Stimulated activated memory B cell treated with anti-CD40 and anti-IgM and Interleukin-4, amounts not matched to agents 10 μg/mL and 1 μg/mL and 100 μg/mL, for 72 hours (primary cell): ENCODE measurements at places on chromosomes 16 and 17.

DNA sequence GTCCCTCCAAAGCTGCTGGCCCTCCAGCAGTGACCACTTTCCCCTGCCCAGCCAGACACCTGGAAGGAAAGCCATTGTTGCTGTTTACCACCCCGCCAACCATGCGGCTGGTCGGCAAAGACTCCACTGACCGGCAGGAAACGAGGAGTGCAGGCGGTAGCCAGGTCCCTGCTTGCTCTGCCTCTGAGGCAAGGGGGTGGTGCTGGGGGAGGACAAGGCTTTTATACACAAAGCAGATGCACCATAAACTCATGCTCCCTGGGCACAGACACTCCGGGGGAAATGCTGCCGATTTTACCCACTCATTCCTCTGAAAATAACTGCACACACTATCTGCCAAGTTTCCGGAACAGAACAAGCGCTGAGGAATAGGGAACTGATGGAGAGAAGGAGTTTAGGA lies 62.8 kb upstream of the GRIN2A start:
- no peak for ATAC-seq

DNA sequence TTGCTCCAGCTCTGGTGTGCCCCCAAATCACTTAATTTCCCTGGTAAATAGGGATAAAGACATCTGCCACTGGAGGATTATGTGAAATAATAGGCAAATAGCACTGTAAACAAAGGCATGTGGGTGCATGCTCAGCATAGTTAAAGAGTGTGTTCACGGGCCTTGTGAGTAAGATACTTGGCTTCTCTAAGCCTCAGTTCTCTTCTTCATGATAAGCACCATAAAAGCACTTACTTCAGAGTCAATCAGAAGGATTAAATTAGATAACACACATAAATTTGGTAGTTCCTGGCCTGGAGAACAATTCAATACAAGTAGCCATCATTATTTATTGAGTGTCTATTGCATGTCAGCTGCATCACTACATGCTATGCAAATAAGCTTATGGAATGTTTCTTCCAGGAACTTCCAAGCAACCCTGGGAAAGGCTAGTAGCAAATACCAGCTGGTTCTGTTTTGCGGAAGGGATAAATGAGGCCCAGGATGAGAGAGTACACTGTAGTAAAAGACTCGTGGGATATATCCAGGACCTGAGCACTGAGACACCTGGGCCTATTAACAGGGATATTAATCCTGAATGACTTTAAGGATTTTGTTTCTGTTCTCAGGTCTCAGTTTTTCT lies 14.5 kb downstream of the CCL11 start:
- ATAC-seq = no peak

GRCh38 chr16:68453816-68454215 lies 5.5 kb upstream of the SMPD3 start:
- ATAC-seq = no peak

DNA sequence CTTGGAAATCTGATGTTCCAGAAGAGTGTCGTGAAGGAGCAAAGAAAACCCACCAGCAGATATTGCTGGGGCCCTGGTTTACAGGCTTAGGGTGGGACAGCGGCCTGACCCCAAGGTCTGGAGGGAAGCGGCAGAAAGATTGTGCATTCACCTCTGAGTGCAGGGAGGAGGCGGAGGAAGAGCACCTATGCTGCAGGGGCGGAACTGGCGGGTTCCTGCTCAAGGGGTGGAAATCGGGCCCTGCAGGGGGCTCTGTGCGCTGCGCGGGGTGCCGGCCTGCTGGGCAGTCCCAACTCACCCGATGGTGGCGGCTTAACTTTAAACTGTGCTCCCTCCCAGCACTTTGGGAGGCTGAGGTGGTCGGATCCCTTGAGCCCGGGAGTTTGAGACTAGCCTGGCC lies 47.5 kb downstream of the COX4I1 start:
- no peak for ATAC-seq

GRCh38 chr16:820748-821147 lies 20.2 kb upstream of the GNG13 start:
- ATAC-seq = no peak

- no peak for ATAC-seq
These were observed 948.1 kb downstream of the KCNJ2 start for GRCh38 chr17:71117466-71117865.

DNA sequence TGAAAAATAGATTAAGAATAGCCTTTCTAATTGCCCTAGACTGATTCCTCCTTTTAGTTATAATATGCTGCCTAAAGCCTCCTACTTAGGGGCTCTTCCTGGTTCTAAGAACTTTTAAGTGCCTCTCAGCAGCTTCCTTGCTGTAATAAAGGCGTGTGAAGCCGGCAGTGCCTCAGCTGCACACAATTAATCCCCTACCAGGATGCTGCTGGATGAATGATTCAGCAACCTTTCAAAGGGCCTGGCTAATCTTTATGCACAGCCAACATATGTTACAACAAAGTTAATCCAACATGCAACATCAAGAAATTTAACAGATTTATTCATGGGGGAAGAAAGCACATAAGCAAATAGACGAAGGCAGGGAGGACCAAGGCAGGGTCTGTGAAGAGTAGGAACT lies 145.2 kb downstream of the PMP22 start:
- no peak for ATAC-seq

DNA sequence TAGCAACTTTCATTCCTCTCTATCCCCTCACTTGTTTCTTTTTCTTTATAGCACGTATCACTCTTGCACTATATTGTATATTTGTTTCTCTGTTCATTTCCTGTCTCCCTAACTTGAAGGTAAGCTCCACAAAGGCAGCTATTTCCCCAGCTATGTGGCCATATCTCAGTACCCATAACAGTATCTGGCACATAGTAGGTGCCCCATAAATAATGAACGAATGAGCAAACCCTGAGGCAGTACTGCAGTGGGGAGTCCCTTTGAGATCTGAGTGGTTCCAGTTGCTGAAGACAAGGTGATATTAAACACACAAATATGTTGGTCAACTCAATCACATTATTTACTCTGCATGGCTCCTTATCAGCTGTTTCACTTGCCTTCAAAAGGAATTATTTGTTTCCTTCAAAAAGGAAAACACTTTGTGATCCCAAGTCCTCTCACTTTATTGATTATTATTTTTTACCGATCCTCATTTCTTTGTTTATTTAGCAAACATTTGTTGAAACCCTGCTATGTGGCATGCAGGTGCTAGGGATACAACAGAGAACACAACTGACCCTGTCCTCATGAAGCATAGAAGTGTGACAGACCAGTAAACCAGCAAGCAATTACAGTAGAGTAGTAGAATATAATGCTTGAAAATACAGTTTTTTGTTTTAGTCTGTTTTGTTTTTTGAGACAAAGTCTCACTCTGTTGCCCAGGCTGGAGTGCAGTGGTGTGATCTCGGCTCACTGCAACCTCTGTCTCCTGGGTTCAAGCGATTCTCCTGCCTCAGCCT lies 5.7 kb upstream of the ADAP2 start:
- ATAC-seq = no peak

DNA sequence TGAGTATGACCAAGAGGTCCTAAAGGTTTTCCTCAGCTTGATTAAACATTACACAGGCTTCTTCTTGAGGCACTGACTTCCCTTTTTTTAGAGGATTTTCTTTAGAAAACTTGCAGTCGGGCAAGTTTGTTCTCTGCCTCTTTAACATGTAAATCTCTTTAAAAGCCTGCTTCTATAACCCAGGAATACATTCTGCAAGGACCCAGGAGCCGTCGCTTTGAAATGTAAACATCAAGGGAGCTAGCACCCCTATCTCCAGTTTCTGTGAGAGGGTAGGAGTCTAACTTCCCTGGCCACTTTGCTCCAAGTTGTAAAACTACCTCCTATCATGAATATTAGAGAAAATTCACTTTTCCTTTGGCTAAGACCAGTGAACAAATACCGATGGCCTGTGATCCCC lies 201.5 kb upstream of the CPHXL start:
- ATAC-seq = no peak

DNA sequence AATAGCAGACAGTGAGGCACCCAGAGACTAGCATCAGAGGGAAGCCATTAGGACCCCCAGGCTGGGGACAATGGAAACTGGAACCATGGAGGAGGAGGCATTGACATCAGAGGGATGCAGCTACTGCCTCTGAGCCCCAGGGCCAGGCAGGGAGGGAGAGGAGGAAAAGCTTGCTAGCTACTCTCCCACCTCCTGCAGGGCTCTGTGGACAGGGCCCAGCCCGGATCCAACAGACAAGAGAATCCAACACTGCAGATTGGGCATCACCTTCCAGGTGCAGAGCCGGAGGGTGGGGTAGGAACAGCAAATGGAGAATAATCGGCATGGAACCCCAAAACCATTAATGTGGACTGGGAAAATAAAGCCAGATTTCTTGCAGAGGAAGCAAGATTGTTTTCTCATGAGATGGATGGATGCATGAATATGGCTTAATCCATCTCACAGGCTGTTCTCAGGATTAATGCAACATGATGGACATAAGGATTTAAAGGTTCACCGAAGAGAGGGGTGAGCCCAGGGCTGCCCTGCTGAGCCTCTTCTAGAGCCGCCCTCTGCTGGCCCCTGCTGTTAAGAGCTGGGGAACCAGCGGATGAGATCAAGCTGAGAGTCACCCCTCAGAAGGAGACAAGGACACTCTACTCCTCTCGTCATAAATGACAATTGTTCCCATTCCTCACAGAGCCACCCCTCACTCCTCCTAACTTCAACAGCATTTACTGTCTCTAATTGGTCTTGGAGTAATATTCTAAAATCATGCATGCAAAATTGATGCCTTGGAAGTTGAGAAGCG lies 48.8 kb downstream of the DNAH3 start:
- ATAC-seq = no peak

DNA sequence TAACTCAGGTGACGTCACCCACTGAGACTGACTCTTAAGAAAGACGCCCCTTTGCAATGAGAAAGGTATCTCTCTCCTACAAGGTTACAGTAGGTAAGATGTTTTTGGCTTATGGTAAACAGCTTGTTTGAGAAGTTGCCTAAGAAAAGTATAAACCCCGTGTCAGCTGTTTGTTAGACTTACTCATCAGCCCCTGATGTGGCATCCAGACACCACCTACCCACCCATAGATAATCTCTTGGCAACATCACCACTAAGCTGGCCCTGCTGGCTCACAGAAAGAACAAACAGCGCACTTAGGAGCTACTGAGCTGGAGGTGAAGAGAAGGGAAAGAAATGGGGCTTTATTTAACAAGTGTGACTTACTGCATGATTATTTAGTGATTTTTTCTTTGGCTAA lies 121.0 kb downstream of the PARN start:
- ATAC-seq = no peak

- ATAC-seq = no peak
These were observed 333.1 kb downstream of the BCAS3 start for GRCh38 chr17:61010661-61011170.
